Lower lobe of right lung (tissue), 2 donors: ENCODE measurements at places on chromosomes 1 and 21. TPM values are rescaled to one million over a fixed set of nuclear protein-coding genes. Genes with fewer than 3 reads are reported as not detected.

CSRP1 gene
- total RNA-seq: 185 TPM

PARS2 gene
- total RNA-seq: 3.3 TPM

RIPPLY3 gene
- total RNA-seq: 0.44 TPM

RGS8 gene
- total RNA-seq: not detected

DNA sequence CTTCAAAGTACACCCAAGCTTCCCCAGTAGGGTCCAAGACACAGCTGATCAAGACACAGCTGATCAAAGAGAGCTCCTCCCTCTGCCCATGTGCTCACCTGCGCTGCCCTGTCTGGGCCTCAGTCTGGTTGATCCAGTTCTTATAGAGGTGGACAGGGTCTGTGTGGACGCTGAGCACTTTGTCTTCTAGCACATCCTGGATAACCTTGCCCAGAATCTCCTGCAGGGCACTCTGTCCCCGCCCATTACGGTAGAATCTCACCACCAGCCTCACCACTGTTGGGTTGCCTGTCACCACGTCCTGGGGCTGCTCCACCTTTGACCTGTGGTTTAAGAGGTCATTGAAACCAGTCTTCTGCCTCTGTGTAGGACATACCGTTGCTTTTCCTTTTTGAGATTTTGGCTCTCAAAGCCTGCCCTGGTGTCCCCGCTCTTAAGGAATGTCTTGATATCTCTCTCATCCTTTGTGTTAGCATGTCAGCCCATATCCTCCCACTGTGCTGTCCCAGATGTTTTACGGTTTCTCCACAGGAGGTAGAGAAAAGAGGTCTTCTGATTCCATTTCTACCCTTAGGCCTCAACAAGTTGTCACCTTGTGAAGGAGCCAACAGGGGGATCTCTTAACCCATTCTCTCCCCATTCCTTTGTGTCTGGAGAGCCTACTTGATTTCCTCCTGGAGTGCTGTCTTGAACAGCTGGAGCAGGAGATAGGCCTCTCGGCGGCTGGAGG, 33.5 kb downstream of the IQGAP3 start:
- no peak for DNase-seq

DNA sequence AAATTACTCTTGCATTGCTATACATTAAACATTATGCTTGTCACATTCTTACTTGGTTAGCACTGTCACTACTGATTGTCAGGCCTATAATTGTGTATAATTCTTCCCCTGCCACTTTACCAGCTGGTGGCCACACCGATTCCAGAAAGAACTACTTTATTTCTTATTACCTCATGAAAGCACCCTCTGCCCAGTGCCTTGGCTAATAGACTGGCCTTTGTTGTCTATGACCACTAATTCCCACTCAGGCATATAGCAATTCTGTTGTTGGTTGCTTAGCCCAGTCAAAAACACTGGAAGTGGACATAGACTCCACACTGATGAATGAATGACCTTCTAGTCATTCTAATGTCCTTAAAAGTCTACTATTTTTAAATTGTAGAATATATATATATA, 35.6 kb downstream of the MRPL39 start:
- DNase-seq: no peak

DNA sequence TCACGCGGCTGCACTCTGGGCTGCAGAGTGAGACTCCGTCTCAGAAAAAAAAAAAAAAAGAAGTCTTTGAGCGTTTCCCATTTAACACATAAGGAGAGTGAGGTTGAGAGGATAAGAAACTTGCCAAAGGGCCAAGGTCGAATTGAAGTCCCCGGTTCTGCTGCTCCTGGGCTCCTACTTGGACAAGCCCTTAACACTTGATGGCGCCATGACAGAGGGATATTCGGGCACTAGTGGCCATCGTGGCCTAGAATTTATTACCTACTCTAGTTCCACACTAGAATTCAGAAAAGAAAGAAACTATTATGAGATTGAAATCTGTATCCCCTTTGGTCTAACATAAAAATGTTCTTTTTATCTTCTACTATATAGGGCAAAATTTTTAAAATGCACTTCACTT, 65.7 kb upstream of the NEK2 start:
- DNase-seq: no peak

DNA sequence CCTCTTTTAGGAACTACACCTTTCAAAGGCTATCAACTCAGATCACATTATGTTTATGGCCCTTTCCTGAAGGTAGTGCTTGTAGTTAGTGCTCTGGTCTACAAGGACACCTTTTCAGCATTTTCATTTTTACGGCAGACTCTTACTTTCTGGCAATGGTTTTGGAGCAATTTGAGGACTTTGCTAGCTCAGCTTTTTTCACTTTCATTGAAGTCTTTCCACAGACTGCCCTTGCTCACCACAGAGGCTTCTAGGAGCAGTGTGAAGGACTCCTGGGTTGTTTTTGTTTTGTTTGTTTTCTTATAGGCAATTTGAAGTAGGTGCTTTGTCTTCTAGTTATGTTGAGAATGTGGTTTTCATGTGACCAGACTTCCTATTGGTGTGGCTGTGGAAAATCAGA, 43.1 kb downstream of the CD55 start:
- DNase-seq: no peak

DNA sequence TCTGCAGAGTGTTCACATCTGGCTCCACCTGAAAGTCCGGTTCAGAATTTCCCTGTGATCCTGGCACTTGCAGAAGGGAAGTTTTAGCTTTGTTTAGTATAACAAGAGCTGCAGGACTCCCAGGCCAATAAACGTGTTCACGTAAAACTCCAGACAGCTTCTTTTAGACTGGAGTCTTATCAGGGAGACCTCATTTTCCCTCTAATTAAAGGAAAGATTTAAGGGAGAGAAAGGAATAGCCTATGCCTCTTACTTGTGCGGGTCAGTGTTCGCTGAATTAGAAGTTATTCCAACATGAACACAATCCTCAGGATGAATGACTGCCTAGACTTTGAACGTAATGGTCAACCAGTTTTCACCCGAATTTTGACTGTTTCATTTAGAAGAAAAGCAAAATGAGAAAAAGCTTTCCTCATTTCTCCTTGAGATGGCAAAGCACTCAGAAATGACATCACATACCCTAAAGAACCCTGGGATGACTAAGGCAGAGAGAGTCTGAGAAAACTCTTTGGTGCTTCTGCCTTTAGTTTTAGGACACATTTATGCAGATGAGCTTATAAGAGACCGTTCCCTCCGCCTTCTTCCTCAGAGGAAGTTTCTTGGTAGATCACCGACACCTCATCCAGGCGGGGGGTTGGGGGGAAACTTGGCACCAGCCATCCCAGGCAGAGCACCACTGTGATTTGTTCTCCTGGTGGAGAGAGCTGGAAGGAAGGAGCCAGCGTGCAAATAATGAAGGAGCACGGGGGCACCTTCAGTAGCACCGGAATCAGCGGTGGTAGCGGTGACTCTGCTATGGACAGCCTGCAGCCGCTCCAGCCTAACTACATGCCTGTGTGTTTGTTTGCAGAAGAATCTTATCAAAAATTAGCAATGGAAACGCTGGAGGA, 202.1 kb upstream of the SGIP1 start:
- DNase-seq: peak; percentile 73

DNA sequence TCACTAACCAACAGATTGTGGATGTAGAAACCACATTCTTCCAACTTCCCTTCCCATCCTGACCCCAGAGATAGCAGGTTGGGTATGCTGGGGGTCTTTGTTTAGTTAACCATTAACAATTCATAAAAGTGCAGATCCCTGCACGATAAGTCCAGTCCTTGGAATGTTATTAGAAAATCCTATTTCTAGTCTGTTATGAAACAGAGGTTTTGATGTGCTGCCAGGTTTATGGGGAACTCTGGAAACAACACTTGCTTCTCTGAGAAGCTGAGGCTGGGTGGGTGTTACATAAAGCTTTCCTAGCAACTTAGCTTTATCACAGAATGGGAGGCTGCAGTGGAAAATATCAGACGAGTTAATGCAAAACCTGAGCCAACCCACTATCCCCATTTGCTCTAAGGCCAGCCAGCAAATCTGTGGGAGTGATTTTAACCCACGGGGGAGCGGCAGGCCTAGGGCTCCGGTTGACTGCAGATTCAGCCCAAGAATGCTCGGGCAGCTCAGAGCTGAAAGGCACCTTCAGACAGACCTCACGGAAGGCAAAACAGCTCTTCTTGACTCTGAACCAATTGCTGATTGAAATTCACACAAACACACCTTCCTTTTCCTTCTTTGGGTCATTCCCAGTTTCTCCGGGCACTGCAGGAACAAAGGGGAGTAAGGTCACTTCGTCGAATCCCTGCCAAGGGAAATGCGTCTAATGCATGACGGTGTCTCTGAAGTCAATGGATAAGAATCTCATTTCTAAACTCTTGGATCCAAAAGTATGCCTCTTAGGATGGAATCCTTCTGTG, 111.7 kb upstream of the IRF2BP2 start:
- DNase-seq: no peak

- no peak for DNase-seq
Observed at GRCh38 chr1:226868726-226869125, 1.7 kb upstream of the PSEN2 start.

GRCh38 chr1:1430992-1431844, 4.3 kb upstream of the VWA1 start:
- DNase-seq: no peak

- no peak for DNase-seq
Observed at GRCh38 chr1:218847089-218847768, 326.4 kb upstream of the LYPLAL1 start.

DNA sequence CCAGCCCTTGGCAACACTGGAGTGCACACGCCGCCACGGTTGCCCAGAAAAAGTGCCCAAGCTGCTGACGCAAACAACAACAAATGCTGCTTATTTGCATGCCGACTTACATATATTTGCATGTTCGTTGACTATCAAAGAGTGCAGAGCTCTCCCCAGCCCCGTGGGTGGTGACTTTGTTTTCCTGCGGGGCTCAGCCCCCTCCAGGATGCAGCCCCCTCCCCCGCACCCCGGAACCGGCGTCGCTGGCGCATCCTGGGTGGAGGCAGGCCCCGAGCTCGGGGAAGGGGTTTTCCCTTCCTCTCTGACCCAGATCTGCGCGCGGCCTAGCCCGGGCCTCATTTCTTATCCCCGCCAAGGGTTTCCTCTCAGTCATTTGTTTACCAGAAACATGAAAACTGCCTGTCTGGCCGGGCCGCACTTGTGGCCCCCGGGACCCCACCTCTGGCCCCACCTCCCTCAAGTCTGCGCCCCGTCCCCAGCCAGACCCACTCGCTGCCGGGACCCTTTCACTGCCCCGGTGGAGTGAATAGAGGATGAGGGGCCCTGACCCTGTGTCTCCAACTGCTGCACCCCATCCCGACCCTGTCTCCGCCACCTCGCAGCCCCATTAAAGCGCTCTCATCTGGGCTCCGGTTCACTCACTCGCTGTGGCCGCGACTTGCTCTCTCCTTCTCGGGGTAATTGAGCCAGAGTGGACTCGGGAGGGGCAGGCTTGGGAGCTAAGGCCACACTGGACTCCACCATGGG, 5.5 kb downstream of the TNFRSF25 start:
- DNase-seq: no peak

DNA sequence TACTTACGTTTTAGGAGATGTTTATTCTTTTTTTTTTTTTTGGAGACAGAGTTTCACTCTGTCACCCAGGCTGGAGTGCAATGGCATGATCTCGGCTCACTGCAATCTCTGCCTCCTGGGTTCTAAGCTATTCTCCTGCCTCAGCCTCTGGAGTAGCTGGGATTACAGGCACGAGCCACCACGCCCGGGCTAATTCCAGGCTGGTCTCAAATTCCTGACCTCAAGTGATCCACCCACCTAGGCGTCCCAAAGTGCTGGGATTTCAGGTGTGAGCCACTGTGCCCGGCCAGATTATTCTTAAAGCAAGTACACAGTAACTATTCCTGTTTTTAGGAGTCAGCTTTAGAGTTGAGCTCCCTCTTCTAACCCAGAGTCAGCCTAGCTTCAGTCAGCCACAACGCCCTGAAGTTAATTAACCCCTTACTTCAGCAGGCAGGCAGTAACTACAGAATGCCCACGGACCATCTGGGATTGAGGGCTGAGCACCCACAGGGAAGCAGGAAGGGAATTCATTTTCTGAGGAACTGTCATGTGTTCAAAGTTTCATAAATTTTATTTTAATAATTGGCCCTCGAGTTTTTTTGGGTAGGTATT, 5.3 kb upstream of the ID3 start:
- peak; percentile 56 for DNase-seq

- no peak for DNase-seq
Observed at GRCh38 chr1:209094384-209094783, 489.1 kb upstream of the CAMK1G start.

GRCh38 chr1:156346636-156347035, 8.3 kb downstream of the TSACC start:
- DNase-seq: no peak

DNA sequence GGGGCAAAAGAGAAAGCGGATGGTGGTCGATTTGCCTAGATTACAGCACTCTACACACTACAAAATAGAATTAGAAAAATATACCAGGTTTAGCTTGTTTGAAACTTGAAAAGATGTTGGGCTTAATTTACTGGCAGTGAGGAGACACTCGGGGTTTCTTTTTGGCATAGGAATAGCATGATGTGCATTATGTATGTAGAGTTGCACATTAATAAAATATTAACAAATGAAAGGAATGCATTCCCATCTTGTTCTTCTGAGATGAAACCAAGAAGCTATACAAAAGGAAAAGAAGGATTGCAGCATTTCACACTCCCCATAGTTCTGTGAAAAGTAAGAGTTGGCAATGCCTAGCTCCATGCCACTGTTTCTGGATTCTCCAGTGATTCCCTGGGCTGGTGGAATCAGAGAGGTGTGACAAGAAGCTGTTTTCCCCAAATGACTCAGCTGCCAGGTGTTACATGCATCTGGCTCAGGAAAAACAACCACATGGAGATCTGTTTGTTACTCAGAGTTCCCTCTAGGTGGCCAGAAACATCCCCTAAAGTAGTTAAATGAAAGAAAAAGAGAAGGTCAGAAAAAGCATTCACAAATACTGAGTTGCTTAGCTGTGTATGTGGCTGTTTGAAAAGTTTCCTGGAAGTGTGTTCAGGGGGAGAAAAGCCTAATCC, 115.6 kb downstream of the UCK2 start:
- no peak for DNase-seq

DNA sequence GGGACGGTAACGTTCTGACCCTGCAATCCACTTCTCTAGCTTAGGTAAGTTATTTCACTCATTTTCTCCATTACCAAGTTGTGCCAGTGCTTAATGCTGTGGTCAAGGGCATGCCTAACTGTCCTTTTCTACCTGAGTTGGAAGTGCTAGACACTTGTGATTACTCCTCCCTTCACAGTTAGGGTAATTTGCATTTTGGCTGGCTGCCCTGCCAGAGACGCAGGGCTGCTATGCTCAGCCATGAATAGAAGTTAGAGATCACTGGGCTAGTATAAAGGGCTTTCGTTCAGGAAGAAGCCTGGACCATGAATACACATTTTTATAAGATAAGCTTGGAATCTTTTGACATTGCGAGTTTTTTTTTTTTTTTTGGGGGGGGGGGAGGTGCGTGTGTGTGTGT, 633.2 kb upstream of the NEGR1 start:
- no peak for DNase-seq

- no peak for DNase-seq
Observed at GRCh38 chr21:33364830-33365229, 38.4 kb upstream of the IFNGR2 start.
